T-helper 2 cell (primary cell): ENCODE measurements at places on chromosomes 4 and X.
A peak's percentile ranks its signal among the peaks of the same experiment; 100 is the strongest.

DNA sequence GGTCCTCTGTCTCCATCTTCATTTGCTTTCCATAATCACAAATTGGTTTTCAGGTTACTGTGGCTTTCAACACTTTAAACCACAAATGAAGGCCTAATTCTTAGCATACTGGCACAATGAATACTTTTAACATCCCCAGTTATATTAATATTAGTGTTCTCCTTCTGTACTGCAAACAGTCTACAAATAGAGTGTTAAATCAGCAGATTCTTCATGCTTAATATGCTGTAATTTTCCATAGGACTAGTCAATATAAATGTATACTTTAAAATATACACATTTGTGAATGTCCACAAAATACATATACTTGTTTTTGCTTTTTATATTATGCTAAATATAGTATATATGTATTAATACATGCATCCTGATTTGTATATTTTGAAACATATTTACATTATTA lies 72.6 kb downstream of the SH3RF1 start:
- DNase-seq: no peak

DNA sequence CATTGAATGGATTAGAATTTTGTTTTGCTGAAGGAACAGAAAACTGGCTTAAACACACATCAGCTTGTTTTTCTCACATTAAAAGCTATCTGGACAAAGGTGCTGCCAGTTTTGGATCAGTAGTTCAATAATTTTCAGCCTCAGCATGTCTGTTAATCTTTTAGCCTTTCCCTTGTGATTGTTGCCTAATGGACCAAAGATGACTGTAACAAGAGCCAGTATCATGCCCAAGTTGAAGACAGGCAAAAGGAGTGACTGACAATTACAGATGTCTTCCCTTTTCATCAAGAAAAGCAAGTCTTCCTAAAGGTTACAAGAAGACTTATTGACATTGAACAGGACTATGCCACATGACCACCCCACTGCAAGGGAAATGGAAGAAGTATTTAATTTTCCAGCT lies 419.7 kb downstream of the MAPK10 start:
- DNase-seq: no peak

GRCh38 chrX:55135171-55135570 lies 46.4 kb downstream of the PAGE2 start:
- DNase-seq: peak; percentile 23

GRCh38 chrX:37455381-37455780 lies 106.2 kb downstream of the PRRG1 start:
- DNase-seq: no peak

DNA sequence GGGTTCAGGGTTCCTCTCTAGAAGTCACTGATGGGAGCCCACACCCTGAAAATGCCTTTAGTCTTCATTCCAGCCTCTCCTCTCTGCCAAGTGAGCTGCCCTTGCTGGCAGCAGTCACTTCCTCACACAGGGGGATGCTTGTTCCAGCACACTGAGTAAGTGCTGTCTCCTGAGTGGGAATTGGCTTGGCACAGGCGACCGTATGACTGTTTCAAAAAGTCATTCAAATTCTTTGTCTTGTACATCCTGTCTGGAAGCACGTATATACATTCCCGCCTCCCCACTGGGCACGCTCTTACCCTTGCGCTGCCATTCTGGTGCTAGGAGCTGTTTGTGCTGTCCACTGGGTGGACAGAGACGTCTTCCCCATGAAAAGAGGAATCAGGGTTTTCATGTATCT lies 40.2 kb upstream of the CD99 start:
- DNase-seq: no peak

DNA sequence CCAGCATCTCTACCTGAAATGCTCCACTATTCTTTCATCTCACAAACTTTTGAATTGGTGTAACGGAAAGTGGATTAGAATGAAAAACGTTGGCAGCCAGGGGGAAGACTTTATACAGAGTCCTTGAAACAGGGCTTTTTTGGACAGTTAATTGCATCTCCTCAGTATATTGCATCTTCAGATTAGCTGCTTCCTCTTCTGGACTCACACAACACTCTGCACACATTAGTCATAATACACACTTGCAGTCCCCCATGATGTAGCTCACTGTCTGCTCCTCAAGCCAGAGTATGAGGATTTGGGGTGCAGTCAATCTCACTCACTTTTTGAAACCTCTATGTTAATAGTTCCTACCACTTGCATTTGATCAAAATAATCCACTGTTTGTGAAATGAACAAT lies 101.0 kb downstream of the ADGRA3 start:
- DNase-seq: no peak

DNA sequence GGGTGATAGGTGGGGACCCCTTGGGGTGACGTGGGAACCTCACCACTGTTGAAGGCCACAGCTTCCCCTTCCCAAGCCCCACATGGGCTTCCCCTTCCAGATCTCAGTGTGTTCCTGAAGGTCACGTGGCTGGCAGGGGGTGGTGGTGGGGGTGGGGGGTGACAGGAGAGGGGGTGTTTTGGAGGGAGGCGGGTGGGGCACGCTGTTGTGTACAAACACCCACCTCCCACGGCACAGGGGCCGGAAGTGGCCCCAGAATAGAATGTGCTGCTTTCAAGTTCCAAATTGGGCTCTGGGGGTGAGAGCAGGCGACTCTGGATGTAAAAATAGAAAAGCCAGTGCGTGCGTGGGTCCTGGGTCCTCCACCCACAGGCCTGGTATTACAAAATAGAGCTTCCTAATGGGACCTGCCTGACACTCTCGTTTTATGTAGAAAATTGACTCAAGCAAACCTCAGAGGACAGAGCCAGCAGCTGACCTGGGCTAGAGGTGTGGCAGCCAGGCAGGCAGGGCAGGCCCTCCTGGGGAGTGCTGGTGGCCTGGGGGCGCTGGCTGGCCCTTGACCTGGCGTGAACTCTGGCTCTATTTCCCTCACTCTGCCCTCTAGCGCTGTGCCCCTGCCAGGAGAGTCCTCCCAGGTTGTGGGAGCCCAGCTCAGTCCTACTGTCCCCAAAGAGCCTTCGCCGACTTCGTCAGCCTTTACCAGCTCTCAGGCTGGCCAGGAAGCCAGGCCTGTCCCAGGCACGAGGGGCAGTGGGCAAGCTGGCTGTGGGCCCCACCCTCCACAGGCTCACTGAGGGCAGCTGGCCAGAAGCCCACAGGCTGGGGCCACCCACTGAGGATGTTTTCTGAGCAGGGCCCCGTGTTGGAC lies 5.4 kb upstream of the SH3BP2 start:
- no peak for DNase-seq

- no peak for DNase-seq
Measured at GRCh38 chr4:1364748-1365147, 17.7 kb downstream of the UVSSA start.

DNA sequence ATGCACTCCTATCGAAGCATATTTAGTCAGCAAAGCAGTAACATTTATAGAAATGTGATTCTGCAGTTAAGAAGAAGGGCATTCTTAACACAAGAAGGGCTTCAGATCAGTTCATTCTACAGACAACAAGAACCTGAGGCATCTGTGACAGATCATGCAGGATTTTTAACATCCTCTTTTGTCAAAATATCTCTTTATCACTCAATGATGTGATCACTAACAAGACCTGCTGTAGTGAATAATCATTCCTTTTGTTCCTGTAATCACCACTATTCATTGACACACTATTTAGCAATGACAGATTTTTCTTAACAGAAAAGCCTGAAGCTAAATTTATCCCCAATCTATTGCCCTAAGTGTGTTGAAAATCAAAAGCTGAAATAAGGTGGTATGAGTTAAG lies 47.8 kb upstream of the ARHGAP24 start:
- no peak for DNase-seq

- no peak for DNase-seq
Measured at GRCh38 chrX:119089619-119090018, 16.8 kb downstream of the CT47C1 start.

GRCh38 chr4:94455081-94455480 lies 3.3 kb downstream of the PDLIM5 start:
- DNase-seq: no peak

- peak; percentile 23 for DNase-seq
Measured at GRCh38 chr4:35739308-35739707, 505.0 kb downstream of the ARAP2 start.

GRCh38 chrX:11111037-11111851 lies at the start of gene HCCS:
TSS of gene HCCS (plus strand) at chrX:11111332. CDS start at chrX:11112061, 729 bp downstream.
- DNase-seq: peak; percentile 93

DNA sequence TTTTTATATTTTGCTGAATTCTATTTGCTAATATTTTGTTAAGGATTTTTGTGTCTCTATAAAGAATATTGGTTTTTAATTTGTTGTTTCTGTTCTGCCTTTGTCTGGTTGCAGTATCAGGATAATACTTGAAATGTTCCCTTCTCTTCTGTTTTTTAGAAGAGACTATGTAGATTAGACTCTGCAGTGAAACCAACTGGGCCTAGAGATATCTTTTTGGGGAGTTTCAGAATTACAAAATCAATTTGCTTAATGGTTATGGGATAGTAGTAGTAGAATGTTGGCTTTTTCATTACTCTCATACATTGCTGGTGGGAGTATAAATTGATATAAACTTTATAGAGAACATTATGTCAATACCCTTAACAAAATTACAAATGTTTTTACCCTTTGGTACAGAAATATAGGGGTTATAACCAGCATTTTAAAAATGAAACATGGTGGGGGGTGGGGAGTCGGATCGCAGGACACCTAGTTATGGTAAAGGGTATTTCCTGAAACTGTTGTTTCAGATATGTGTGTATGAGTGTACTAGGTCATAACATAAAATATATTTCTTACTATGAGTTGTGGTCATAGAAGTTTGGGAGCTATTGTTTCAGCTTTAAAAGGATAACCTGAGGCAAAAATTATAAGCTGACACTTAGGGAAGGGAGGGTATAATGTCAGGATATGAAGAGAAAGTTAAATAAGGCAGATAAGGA lies 29.0 kb downstream of the CLOCK start:
- no peak for DNase-seq

- no peak for DNase-seq
Measured at GRCh38 chr4:137075586-137075985, 456.7 kb downstream of the PCDH18 start.

GRCh38 chr4:4574052-4574451 lies 32.2 kb upstream of the STX18 start:
- DNase-seq: no peak

GRCh38 chr4:145503486-145504072 lies 21.9 kb downstream of the SMAD1 start:
- DNase-seq: no peak

GRCh38 chr4:6044805-6045204 lies 26.6 kb upstream of the C4orf50 start:
- no peak for DNase-seq

- DNase-seq: no peak
Measured at GRCh38 chrX:10841579-10841978, 221.2 kb upstream of the MID1 start.

GRCh38 chr4:87304745-87305432 lies 17.8 kb downstream of the HSD17B13 start:
- DNase-seq: peak; percentile 71

DNA sequence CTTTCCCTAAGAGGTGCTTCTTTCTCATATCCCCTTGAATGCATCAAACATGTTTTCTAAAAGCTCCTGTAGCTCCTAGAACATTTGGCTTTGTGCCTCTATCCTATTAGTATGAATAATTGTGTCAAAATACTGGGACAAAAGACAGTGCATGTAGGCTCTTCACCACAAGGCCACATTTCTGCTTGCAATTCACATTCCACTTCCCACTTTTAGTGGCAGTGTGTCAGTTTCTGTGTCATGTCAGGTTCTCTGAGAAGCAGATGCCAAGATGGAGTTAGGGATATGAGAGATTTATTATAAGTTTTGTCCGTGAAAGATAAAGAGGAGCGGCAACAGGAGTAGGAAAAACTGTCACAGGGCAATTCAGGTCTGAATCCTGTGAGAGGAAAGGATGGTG lies 61.3 kb upstream of the GPRIN3 start:
- DNase-seq: no peak

GRCh38 chr4:37603070-37603468 lies 83.1 kb downstream of the RELL1 start:
- DNase-seq: peak; percentile 46

- DNase-seq: no peak
Measured at GRCh38 chr4:25377572-25378436, 741 bp downstream of the ANAPC4 start.

- DNase-seq: no peak
Measured at GRCh38 chr4:100848841-100849240, 331.0 kb upstream of the EMCN start.

DNA sequence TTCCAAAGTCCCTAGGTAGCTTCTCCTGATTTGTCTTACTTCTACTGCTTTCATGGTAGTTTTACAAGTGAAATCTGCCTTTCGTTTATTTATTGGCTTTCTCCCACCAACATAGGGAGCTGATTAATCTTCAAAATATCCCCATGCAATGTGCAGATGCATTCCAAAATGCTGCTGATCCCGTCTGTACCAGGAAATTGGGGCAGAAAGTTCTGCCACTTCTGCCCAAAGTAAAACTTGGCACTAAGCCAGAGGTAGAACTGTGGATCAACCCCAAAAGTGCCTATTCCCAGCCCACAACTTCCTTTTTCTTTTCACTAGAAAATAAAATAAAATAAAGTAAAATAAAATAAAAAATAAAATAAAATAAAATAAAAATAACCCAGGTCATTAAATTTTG lies 47.3 kb upstream of the PPARGC1A start:
- no peak for DNase-seq

DNA sequence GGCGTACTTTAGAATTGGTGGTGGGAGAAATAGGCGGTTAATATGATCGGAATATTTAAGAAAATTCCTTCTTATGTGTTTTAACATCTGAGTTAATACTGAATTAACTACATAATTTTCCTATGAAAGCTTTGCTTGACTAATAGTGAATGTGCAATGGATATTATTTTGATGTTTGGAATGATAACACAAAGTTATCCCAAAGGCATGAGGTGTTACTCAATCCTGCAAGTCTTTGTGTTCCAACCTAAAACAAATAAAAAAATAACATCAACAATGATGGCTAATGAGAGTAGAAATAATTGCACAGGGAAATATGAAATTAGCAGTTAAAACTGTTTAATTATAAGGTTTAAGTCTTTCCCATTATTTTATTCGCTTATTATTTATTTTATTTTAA lies 183.6 kb upstream of the ARSJ start:
- no peak for DNase-seq

GRCh38 chrX:14903891-14904290 lies 30.7 kb downstream of the MOSPD2 start:
- DNase-seq: no peak

GRCh38 chr4:54941994-54942552 lies 183.3 kb downstream of the KDR start:
- no peak for DNase-seq

- DNase-seq: no peak
Measured at GRCh38 chr4:1154523-1155182, 17.7 kb downstream of the SPON2 start.

- DNase-seq: no peak
Measured at GRCh38 chrX:7515681-7516413, 327.1 kb upstream of the VCX start.
